Kidney (tissue), 22 donors: ENCODE measurements at places on chromosomes 6 and 20. TPM values are rescaled to one million over a fixed set of nuclear protein-coding genes. Genes with fewer than 3 reads are reported as not detected.
A peak's percentile ranks its signal among the peaks of the same experiment; 100 is the strongest.

KCNK5 gene
- 77.0 TPM for total RNA-seq

GRCh38 chr6:26302941-26303559, 61.9 kb upstream of the BTN3A2 start:
- no peak for DNase-seq

- no peak for DNase-seq
These were observed 423.7 kb upstream of the MARCKS start for GRCh38 chr6:113433335-113433991.

DNA sequence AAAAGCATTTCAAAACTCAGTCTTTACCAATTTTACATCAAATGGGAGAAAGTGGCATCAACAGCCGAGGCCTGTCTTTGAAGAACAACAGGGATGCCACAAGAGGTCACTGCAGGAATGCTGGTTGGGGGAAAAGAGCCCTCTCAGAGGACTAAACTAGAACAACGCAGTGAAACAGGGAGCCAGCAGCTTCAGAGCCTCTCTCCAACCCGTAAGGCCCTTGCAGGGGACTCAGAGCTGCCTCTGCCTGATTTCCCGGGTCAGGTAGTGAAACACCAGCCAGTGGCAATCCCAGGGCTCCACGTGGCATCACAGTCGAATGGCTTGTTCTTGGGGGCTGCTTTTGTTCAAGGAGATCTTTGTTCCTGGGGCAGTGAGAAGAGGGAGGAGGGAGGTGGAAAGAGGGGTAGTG, 55.0 kb upstream of the KCNK16 start:
- peak; percentile 82 for DNase-seq

GRCh38 chr6:129292836-129293235, 409.9 kb downstream of the LAMA2 start:
- peak; percentile 62 for DNase-seq

DNA sequence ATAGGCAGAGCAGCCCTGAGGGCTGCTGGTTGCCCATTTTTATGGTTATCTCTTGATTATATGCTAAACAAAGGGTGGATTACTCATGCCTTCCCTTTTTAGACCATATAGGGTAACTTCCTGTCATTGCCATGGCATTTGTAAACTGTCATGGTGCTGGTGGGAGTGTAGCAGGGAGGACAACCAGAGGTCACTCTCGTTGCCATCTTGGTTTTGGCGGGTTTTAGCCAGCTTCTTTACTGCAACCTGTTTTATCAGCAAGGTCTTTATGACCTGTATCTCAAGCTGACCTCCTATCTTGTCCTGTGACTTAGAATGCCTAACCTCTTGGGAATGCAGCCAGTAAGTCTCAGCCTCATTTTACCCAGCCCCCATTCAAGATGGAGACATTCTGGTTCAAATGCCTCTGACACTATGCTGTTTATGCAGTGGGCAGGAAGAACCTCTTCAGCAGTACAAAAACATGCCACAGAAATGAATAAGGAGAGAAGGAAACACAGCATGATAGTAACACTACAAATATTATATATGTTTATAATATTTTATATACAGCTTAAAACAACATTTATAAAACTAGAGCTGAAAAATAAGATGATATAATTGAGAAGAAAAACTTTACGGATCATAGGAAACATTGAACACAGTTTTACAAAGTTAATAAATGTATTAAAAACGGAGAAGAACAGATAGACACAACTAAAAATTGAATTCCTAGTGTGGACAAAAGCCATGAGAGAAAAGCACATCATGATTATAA, 58.9 kb upstream of the SAMD5 start:
- no peak for DNase-seq

DNA sequence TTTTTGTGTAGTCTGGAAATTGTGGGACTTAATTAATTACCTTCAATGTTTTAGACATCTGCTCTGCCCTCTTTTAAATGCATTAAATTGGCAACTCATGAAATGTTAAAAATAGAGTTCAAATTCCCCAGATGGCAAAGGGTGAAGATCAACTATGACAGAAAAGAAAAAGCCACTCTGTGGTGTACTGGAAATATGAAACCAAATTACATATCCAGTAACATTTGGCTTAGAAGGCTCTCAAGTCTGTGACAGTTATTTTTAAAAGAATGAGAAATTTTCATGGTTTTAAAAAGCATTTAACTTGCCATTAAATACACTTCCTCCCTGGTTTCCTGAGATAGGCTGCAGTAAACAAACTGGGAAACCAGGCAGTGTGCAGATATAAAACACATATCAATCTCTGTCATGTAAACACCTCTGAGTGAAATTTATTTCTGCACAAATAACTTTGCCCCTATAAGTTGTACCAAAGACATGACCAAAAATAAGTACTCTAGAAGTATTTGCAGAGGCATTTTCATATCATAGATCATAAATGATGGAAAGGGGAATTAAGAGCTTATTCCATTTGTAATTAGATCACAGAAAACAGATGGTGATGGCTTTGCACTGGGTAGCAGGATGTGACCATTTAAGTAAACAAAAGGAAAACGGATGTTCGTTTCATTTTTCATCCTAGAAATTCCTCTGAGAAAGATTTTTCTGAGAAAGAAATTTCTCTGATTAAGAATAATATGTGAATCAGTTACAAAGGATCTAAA, 360.1 kb downstream of the SAMD5 start:
- no peak for DNase-seq

DNA sequence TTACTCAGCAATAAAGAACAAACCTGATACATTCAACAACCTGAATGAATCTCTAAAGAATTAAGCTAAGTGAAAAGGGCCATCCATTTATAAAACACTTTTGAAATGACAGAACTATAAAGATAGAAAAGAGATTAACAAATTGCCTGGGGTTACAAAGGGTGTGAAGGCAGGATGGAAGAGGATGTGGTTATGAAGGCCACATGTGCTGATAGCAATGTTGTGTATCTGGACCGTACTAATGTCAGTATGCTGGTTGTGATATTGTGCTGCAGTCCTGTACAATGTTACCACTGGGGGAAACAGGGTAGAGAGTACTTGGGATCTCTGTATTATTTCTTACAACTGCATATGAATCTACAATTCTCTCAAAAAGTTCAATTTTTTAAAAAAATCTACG, 36.4 kb downstream of the ELOVL5 start:
- no peak for DNase-seq

GRCh38 chr20:61965606-61966491, 99.8 kb downstream of the TAF4 start:
- DNase-seq, result no peak

DNA sequence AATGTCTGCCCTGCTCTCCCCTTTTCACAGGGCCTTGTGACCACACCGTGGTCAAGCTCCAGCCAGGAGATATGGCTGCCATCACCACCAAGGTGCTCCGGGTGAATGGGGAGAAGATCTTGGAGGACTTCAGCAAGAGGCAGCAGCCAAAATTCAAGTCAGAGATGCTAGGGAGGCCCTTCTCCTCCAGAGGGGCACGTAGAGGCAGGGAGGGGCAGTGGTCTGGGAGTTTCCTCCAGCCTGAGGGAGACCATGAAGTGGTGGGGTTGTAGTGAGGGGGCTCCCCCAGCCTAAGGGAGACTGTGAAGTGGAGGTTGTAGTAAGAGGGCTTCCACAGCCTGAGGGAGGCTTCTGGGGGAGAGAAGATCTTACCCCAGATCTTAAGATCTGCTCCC, 4.0 kb downstream of the DXO start:
- DNase-seq, result no peak

DNA sequence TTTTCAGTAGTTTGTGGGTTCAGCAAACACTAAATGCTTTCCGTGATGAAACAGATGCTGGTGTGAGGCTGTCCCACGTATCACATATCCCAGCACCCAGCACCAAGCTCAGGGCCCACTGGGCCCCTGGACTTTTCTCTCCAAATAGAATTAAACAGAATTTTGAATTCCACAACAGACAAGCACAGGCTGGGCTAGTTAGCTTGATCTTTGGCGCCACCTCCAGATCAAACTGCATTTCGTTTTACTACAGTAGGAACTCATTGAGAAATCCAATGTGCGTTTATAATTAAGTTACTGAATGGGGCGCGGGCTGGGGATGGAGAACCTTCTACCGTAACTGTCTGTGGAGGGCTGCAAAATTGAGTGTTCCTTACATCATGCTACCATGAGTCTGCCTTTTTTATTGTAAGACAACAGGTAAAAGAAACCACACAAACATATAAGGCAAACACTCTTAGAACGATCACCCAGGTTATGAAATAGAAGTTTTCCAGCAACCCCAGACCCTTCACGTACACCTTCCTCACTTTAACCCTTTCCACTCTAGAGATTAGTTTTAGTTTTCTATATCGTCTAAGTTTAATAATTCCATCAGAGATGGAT, 107.8 kb downstream of the ZFP64 start:
- DNase-seq, result peak; percentile 88

DNA sequence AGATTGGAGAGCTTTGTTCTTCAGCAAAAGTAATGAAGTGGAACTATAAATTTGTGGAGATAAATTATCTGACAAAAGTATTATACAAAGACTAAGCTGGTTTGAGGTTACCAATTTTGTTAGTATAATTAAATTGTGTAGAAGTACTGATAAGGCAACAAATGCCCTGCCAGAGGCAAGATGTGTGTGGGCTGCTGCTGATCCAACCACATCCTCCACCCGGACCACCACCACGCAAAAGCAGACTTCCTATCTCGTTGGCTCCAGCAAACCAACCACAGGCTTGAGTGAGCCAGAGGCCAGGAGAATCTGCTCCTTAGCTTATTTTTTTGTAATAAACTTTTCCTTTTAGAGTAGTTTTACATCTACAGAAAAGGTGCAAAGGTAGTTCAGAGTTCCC, 1.1 kb upstream of the MYLK4 start:
- DNase-seq, result no peak

GRCh38 chr6:19395316-19395715, 441.9 kb upstream of the ID4 start:
- no peak for DNase-seq

- peak; percentile 33 for DNase-seq
These were observed 336.1 kb upstream of the POU3F2 start for GRCh38 chr6:98498144-98498775.

GRCh38 chr20:44585057-44585963, 2.9 kb downstream of the PKIG start:
- no peak for DNase-seq

DNA sequence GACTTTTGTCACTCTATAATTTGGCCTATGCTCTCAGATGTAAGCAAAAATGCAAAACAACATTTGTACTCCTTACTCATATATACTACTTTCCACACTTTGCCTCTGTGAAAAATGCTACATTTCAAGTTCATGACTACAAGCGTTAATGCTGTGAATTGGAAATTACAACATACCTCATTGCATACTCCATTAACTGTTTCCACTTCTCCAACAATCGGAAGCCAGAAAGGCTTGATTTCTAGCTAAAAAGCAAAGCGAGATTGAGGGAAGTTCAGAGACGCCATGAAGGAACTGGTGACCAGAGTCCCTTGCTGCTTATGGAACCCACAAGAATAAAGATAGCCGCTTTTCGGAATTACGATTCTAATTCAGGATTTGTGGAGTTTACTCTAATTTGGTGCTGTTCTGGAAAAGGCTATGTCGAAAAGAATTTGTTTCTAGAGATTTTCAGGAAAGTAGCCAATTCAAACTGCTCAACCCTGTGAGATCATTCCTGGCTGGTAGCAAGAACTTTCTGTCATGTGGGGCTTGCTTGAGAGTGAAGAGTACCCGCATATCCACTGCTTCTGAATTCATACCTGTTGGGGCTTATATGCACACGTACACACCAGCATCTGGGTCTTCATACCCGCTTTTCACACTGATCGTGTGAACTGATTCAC, 98.0 kb upstream of the CITED2 start:
- no peak for DNase-seq

DNA sequence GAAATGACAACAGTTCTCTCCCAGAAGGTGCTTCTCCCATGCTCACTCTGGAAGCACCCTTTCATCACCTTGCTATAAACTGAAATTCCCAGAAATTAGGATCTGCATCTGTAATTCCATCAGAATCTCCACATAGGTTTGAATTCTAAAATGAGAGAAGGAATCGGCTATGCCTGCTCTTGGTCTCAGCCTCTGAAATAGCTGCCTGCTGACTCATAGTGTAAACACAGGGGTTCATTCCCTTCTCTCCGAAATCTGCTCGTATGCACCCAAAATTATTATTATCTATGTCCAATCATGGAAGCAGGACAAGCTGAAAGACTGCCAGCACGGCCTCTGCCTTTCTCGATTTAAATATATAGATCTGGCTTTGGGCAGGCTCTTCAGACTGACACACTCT, 74.6 kb upstream of the TAB2 start:
- no peak for DNase-seq

DNA sequence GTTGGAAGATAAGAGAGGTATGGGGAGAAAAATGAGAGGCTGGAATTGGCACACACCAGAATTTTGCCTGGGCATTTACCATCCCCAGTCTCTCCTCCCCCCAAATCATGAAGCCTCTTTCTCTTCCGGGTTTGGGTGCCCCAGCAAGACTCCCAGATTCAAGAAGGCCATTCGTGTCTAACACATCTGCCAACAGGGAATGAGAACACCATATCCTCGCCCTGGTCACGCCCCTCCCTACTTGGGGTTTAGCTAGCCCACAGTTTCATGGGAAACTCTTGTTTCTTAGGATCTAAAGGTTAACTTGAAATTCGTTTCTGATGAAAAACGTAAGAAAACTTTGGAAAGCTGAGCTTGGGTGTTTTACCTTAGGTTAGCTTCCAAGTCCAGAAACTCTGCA, 105.5 kb upstream of the TMEM170B start:
- no peak for DNase-seq
